Tibial nerve (tissue), 4 donors: ENCODE measurements at places on chromosomes 5 and 9. TPM values are rescaled to one million over a fixed set of nuclear protein-coding genes. Genes with fewer than 3 reads are reported as not detected.

DNA sequence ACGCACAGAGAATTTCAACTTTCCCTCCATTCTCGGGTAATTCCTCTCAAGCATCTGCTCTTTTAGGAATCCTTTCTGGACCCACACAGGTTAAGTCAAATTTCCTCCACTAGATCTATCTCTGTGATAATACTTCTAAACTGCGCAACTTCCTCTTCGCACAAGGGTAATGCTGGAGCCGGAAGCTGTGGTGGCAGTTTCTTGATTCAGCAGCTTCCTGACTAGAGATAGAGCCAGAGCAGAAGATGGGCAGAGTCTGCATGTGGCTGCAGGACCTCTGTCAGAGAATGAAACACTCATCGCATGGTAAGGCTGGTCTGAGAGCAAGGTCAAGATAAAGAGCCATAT lies 11.1 kb upstream of the CDC42SE2 start:
- H3K4me3 ChIP-seq, result peak overlapping the region; percentile 1
- H3K4me1 ChIP-seq, result peaks cover 12% of the 10 kb centered on the region
- no peaks in the 10 kb centered on the region for H3K27me3 ChIP-seq
- H3K27ac ChIP-seq, result no peak overlapping the region

DNA sequence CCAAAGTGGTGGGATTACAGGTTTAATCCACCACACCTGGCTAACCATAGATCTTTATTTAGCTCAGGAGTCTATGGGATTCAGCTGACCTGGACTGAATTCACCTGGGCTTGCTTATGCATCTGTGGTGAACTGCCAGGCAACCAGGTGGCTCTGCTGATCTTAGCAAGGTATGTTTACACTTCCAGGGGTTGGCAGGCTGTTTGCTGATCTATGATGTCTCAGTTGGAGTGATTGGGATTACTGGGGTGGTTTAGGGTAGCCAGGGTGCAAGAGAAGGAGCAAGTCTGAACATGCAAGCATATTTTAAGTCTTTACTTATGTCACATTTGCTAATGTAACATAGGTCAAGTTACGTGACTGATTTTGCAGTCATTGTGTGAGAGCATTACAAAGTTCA lies 63.6 kb upstream of the JAK2 start:
- no peak overlapping the region for H3K4me3 ChIP-seq
- H3K4me1 ChIP-seq, result no peaks in the 10 kb centered on the region
- H3K27me3 ChIP-seq, result no peaks in the 10 kb centered on the region
- DNase-seq, result no peak
- no peak overlapping the region for H3K27ac ChIP-seq

DNA sequence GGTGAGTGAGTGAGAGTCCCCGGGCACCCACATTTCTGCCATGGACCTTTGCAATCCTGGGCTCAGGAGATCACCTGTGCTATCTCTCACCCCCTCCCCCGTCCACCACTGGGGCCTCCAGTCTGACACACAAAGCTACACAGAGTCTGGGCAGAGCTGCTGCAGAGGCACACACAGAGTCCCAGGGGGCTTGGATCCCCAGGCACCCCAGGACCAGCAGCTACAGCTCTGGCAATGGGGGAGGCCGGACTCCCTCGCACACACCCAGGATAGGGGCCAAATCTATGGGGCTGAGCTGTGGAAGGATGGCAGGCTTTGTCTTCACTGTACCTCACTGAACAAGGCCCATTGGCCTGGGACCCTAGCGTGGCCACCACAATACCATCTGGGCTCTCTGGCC lies 328.8 kb downstream of the MAN2A1 start:
- no peaks in the 10 kb centered on the region for H3K27me3 ChIP-seq
- no peak overlapping the region for H3K27ac ChIP-seq
- no peak for DNase-seq
- H3K36me3 ChIP-seq, result no peaks in the 10 kb centered on the region
- no peaks in the 10 kb centered on the region for H3K4me1 ChIP-seq

DNA sequence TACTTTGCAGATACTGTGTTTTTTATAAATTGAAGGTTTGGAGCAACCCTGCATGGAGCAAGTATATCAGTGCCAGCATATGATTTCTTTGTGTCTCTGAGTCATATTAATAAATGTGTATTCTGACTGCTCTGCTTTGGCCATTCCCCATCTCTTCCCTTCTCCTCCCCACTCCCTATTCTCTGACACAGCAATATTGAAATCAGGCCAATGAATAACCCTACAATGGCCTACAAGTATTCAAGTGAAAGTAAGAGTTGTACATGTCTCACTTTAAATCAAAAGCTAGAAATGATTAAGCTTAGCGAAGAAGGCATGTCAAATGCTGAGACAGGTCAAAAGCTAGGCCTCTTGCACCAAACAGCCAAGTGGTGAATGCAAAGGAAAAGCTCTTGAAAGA lies 82.2 kb upstream of the TLX3 start:
- DNase-seq, result no peak
- H3K27ac ChIP-seq, result no peak overlapping the region
- no peaks in the 10 kb centered on the region for H3K4me1 ChIP-seq
- no peaks in the 10 kb centered on the region for H3K27me3 ChIP-seq
- H3K36me3 ChIP-seq, result no peaks in the 10 kb centered on the region

- H3K4me3 ChIP-seq, result no peak overlapping the region
- H3K27me3 ChIP-seq, result no peaks in the 10 kb centered on the region
- no peak overlapping the region for H3K27ac ChIP-seq
- no peaks in the 10 kb centered on the region for H3K4me1 ChIP-seq
Observed at GRCh38 chr9:97484134-97484533, 17.3 kb upstream of the TMOD1 start.

The C9orf50 gene
- 1.7 TPM for total RNA-seq

- peak overlapping the region; percentile 54 for H3K27ac ChIP-seq
- no peak overlapping the region for H3K4me3 ChIP-seq
- no peaks in the 10 kb centered on the region for H3K36me3 ChIP-seq
- no peak for DNase-seq
Observed at GRCh38 chr5:9540791-9541190, 5.1 kb downstream of the SEMA5A start.

- no peak overlapping the region for H3K4me3 ChIP-seq
- no peaks in the 10 kb centered on the region for H3K36me3 ChIP-seq
- DNase-seq, result no peak
Observed at GRCh38 chr5:53487436-53487835, 7.0 kb downstream of the FST start.

The PCDHB15 gene
- 6.5 TPM for total RNA-seq

The PRRX2 gene
- total RNA-seq, result 15.3 TPM

The PCDHGC3 gene
- 40.4 TPM for total RNA-seq
